ENCODE measurements at places on chromosomes 7 and 10. TPM values are rescaled to one million over a fixed set of nuclear protein-coding genes. Genes with fewer than 3 reads are reported as not detected.

The PRPS1L1 gene
- total RNA-seq = not detected

The KIN gene
- total RNA-seq = 11.2 TPM

The PIK3AP1 gene
- 2.7 TPM for total RNA-seq

The GSTO2 gene
- 14.2 TPM for total RNA-seq

The LBX1 gene
- not detected for total RNA-seq

The ZKSCAN1 gene
- total RNA-seq = 120 TPM

The ANK3 gene
- 522 TPM for total RNA-seq

The SHH gene
- 2.3 TPM for total RNA-seq

The C10orf53 gene
- not detected for total RNA-seq

The ACTL6B gene
- 76.7 TPM for total RNA-seq

The INMT gene
- total RNA-seq = 9.0 TPM

The UFSP1 gene
- 1.6 TPM for total RNA-seq

The PHKG1 gene
- total RNA-seq = 40.7 TPM

The POLR2J2 gene
- total RNA-seq = 15.1 TPM

The EGR2 gene
- total RNA-seq = 1.1 TPM

The ZC3HAV1 gene
- total RNA-seq = 10.7 TPM

The IFIT2 gene
- 16.7 TPM for total RNA-seq

The ODAD2 gene
- total RNA-seq = 2.4 TPM

The NMT2 gene
- 45.6 TPM for total RNA-seq

Data from dorsolateral prefrontal cortex (tissue), 122 donors.